Stimulated activated CD4-positive, alpha-beta T cell treated with anti-CD3 and anti-CD28 coated beads, Interleukin-15, amount 100 ng/mL, for 24 hours (primary cell): ENCODE measurements at places on chromosomes 6 and 20.

- no peak for DNase-seq
Measured at GRCh38 chr6:46605091-46605797, 47.4 kb downstream of the CYP39A1 start.

DNA sequence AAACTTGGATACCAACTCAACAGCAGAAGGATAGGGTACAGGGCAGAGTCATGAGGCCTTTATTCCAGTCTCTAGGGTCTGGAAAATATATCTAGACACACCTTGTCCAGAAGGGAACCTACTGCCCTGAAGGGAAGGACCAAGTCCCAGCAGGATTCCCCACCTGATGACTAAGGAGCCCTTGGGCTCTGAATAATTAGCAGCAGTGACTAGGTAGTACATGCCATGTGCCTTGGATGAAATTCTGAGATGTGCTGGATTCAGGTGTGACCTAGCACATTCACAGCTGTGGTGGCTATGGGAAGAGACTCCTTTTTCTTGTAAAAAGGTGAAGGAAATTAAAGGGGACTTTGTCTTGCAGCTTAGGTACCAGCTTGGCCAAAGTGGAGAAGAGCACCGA, 364.3 kb upstream of the PTCHD4 start:
- no peak for DNase-seq

- DNase-seq = peak; percentile 20
Measured at GRCh38 chr20:51385646-51386530, 156.6 kb downstream of the NFATC2 start.

DNA sequence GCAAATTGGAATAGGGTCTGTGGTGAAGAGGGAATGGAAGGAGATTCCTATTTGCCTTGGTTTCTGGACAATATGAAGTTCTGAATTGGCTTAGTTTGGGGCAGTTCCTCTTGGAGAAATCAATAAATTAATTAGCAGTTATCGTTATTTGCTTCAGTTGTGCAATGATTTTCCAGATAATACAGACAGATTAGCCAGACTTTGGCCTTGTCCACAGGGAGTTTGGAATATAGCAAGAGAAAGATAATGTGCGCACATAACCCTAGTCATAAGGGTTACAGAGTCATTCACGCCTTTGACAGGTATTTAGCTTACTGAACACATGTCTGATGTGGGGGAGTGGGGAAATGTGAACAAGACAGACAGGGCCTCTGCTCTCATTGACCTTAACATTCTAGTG, 1.3 kb downstream of the ATRN start:
- no peak for DNase-seq

- DNase-seq = peak; percentile 47
Measured at GRCh38 chr6:30615219-30615957, 1.7 kb downstream of the PPP1R10 start.

GRCh38 chr20:20894753-20895152, 182.3 kb upstream of the RALGAPA2 start:
- DNase-seq = no peak

DNA sequence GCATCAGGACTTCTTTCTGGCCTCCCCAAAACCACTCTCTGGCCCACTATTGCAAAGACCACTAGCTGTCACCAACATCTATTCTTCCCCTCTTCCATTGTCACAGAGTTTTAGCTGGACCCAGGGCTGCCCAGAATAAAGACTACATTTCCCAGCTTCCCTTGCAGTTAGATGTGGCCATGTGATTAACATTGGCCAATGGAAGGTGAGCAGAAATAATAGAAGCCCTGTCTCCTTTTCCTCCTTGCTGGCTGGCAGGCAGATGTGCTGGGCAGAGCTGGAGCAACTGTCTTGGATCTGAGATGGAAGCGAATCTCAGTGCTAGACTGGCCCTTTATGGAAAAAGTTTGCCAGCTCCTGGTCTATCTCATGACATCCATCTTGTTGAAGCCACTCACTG, 97.0 kb downstream of the KCNB1 start:
- DNase-seq = no peak

- DNase-seq = peak; percentile 27
Measured at GRCh38 chr6:139378882-139379341, 4.5 kb upstream of the CITED2 start.

GRCh38 chr6:27837625-27838057, 74.6 kb downstream of the OR2B2 start:
- no peak for DNase-seq
